ENCODE measurements at places on chromosomes 3 and 15.

GRCh38 chr15:75203908-75204263 is 2.2 kb downstream of the C15orf39 start:
- DNase-seq: no peak

DNA sequence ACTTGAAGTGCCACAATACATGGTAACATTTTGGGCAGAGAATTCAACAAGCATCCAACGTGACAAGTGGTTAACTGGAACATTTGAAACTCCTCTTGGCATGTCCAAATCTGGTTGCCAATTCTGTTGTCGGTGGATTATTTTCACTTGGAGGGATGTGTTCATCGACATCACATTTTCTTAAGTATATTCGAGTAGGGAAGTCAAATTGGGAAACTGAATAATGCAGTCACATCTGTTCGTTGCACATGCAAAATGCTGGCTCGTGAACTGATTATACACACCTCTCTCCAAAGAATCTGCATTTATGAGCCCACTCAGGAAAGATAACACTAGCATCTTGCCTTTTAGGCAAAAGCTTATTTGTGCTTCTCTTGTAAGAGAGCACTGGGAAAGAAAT is 139.7 kb downstream of the LIPC start:
- no peak for DNase-seq

GRCh38 chr15:76449455-76449854 is 112.9 kb downstream of the ISL2 start:
- DNase-seq: no peak

DNA sequence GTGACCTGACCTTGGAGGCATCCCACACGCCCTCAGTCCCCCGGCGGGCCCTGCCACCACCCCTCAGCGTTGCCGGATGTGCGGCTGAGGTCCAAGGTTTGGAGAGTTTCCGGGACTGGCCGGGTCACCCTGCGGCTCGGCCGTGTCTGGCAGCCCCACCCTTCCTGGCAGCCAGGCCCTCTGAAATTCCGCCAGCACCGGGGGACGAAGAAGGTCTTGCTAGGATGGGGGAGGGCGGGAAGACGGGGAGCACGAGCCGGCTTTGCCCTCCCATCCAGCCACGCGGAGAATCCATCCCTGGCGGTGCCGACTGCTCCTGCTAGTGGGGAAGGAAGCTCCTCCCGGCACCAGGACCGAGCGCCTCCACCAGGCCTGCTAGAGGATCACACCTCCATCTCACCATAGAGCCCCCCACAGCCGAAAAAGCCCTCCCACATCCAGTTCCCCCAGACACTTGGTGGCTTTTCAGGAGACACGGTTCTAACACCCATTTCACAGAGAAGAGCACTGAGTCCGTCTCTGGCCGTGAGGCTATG is 81.5 kb downstream of the CPN2 start:
- no peak for DNase-seq

GRCh38 chr15:29888646-29889045 is 66.4 kb upstream of the TJP1 start:
- no peak for DNase-seq

- DNase-seq: no peak
Measured at GRCh38 chr3:188283347-188283746, 129.4 kb downstream of the LPP start.

DNA sequence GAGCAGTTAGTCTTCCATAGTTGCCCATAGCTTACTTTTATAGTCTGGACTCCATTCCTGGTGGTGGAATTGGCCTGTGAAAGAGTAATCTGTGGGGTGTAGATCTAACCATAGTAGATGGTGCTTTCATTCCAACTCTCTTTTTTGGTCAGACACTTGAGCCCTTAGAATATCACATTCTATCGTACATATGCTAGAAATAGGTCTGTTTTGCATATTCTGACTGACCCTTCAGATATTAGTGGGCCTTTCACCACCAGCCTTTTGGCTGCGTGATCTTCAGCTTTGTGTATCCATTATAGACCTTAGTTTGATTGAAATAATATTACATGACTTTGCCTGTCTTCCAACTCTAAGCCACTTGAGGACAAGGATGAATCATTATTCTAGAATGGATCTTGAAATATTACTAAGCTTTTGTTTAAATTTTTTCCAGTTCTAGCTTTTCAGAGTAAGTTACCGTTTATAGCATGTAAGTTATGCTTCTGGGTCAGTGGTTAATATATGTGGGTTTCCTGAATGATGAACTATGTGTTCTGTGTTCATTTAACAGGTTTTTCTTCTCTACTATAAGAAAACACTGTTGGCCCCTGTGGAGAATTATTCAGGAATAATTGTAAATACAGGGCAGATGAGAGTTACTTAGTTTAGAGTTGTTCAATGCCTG is 8.7 kb downstream of the RAB7A start:
- no peak for DNase-seq

DNA sequence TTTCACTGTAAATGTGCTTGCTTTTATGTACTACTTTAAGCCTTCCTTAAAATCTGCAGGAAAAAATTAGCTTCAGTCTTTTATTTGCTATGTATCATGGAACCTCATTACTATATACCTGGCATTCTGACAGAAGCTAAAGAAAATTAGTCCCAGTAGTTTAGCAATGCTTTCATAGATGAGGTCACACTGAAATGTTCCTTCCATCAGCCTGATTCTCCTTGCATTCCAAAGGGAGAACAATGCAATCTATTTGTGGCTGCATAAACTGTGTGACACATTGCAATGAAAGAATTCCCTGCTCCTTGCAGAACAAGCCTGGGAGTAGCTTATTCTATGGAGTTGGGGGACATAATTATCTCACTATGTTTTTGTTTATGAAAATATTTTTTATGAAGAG is 691.5 kb upstream of the ARPP21 start:
- no peak for DNase-seq

DNA sequence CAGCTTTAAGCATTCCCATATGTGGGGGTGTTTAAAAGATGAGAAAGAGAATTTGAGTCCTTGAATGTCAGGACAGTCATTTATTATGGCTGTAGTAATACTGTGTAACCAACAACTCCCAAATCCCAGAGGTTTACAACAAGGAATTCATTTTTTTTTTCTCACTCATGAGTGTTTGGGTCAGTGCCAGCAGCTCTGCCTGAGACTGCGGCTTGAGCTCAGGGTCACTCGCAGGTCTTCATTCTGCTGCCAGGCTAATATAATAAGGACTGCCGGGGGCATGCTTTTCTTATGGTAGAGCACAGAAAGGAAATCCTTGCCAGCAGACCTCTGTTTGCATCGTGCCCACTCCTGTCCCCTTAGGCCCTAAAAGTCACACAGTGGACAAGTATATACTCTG is 277.9 kb upstream of the LMCD1 start:
- DNase-seq: no peak

DNA sequence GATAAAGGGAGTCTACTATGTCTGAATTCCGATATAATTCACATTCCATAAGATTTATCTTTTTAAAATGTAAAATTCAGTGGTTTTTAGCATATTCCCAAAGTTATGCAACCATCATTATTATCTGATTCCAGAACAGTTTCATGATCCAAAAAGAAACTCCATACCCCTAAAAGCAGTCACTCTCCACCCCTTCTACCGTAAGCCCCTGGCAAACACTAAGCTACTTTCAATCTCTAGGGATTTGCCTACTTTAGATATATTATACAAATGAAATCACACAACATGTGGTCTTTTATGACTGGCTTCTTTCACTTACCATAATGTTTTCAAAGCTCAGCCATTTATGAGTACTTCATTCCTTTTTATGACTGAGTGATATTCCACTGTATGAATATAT is 65.6 kb downstream of the TMEM212 start:
- no peak for DNase-seq
